SHP77 treated with DMSO at 0.1 percent for 48 hours (cell line): ENCODE measurements at places on chromosomes 5 and 9.

- DNase-seq, result no peak
These were observed 93.2 kb upstream of the SPOCK1 start for GRCh38 chr5:137592317-137592716.

GRCh38 chr9:93434056-93434455 is 17.4 kb upstream of the FAM120A start:
- no peak for DNase-seq

- DNase-seq, result no peak
These were observed 75.3 kb downstream of the MED27 start for GRCh38 chr9:132004323-132004722.

DNA sequence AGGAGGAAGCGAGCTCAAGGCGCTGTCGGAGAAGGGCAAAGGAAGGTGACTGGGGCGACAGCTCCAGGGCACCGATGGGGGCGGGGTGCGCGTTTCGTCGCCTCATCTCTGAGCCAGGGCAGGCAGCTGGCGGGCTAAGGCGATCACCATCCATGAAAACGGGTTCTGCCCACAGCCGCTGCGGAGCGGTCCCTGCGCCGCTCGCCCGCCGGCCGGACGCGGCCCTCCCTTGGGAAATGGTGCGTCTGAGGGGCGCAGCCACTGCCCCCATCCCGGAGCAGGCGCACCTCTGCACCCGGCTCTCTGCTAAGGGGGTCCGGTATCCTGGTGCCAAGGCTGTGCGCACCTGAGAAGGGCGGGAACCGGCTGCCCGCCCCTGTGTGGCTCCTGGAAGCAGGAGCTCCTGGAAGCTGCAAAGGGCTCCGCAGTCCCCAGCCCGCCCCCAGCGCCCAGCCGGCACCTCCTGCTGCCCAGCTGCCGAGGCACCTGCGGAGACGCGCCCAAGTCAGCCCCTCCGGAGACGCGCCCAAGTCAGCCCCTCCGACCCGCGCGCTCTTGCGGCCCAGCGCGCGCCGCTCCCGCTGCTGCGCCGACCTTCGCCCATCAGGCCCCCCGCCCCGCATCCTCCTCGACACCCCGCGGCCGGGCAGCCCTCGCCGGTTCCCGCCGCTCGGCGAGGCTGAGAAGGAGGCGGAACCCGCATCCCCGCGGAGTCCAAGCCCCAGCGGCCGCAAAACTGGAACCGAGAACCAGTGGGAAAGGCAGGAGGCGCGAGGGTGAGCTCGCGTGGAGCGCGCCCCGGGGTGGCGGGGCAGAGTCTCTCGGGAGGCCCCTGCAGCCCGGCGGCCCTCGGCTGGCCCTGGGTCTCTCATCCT is 757 bp downstream of the ANKRD34B start:
- DNase-seq, result no peak

GRCh38 chr5:135761746-135762145 is 72.7 kb upstream of the SLC25A48 start:
- no peak for DNase-seq
